Left ventricle myocardium superior (tissue), 1 donor: ENCODE measurements at places on chromosomes 1 and 21. TPM values are rescaled to one million over a fixed set of nuclear protein-coding genes. Genes with fewer than 3 reads are reported as not detected.

The SLAMF1 gene
- 0.15 TPM for total RNA-seq

The TMEM52 gene
- total RNA-seq, result 1.7 TPM

The CLCA4 gene
- not detected for total RNA-seq

The SETSIP gene
- total RNA-seq, result not detected

DNA sequence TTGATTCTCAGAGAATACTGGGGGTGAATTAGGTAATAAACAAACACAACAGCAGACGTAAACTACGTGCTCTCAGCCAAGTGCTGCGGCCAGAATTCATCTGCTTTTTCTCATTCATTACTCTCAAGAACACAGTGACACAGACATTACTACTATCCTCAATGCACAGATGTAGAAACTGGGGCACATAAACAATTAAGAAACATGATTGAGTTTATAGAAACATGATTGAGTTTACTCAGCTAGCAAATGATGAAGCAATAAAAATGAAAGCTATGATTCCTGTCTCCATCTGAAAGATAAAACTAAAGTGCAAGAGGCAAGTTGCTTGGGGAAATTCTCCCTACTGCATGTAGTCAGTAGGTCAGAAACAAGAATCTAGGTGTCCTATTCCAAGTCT is 140.5 kb downstream of the IFI44 start:
- no peak for DNase-seq

GRCh38 chr1:59505596-59506028 is 208.7 kb downstream of the FGGY start:
- no peak for DNase-seq

GRCh38 chr1:57866998-57867397 is 443.1 kb upstream of the DAB1 start:
- DNase-seq, result no peak

GRCh38 chr1:248838357-248839167 is 538 bp downstream of the ZNF672 start:
- peak; percentile 96 for DNase-seq

DNA sequence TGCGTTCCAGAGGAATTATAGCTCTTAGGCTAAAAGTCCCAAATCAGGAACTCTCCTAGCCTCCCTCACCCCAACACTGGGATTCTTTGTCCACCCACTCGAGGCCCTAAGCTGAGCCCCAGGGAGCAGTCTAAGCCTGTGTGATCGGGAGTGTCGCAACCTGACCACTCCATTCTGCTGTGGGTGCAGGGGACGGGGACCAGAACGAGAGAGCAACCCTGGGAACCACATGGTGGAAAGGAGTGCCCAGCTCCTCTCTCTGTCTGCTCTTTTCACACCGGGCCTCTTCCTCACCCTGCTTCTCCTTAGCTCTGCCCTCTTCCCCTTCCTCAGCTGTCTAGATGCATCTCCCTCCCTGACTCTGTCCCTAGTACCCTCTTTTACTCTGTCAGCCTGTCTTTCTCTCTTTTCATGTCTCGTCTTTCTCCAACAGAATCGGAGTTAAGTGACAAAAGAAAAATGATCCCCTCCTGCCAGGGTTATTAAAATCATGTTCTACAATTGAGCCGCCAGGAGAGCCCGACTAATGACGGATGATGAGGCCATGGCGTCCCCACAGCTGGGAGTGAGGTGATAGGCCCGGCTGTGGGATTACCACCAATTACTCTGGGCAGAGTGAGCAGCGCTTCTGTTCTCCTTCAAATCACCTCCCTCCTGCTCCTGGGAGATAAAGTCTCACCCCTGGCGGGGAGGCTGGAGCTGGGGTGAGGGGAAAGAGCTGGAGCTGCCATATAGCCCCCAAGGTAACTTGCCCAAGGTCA is 34.5 kb upstream of the CSF3R start:
- no peak for DNase-seq

- peak; percentile 52 for DNase-seq
Measured at GRCh38 chr1:233025157-233025556, 74.7 kb downstream of the NTPCR start.

- DNase-seq, result no peak
Measured at GRCh38 chr1:100497796-100498195, 40.1 kb upstream of the GPR88 start.

DNA sequence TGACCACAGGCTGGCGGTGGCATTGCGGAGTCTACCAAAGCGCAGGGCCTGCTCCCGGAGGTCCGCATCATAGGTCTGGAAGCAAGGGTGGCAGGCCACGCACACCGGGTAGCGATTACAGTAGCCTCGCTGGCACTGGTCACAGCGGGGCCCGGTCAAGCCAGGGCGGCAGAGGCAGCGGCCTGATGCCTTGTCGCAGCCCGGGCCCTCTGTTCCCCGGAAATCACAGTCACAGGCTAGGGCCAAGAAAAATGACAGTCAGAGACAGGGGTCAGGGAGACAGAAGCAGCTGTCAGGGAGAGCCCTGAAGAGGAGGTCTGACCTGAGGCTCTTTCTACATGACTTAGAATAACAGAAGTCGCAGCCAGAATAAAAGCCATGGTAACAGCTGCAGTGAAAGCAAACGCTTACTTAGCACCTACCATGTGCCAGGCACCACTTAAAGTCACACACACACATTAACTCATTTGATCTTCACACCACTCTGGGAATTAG is 26.4 kb downstream of the LAMB3 start:
- DNase-seq, result no peak

- no peak for DNase-seq
Measured at GRCh38 chr1:10728595-10729410, 67.6 kb downstream of the CASZ1 start.

DNA sequence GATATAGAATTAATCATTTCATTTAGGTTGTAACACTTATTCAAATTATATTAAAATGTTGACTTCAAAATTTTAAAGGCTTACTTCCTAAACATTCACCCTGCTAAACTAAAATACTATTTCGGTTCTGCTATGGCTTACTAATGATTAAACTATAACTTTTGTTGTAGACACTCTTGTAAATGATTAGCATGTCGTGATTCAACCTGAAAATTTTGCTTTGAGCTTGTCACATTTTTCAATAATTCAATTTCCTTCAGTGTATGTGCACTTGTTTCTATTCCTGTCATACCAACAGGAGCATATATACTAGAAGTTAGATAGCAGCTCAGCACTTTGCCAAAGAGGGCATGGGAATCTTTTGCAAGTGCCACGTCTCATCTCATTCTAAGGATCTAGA is 1018.8 kb downstream of the AMY1C start:
- DNase-seq, result no peak

DNA sequence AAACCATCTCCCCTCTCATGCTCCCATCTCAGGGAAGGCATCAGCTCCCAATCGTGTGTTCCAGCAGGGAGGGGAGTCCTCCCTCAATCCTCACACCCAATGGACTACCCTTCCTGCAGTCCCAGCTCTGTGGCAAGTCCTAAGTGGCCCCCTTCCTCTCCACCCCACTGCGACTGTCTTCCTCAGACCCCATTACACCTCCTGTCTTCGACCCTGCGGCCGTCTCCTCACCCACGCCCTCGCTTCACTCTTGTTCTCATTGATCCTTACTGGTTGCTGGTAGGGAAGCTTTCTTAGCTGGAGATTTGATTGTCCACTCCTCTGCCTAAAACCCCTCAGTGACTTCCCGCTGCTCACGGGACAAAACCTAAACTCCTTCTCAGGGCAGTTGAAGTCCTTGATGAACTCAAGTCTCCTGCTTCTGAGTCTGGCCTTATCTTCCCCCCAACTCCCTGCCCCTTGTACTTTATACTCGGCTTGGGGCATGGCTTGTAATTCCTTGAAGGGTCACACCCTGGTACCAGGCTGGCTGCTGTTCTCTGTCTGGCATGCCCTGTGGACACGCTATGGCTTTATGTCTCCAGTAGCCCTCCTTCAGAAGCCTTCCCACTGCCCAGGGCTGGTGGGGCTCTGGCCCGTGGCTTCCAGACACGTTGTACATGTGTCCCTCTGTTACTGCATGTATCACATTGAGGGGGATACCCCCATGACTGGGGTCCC is 2.3 kb upstream of the EPS8L3 start:
- DNase-seq, result peak; percentile 17

- peak; percentile 84 for DNase-seq
Measured at GRCh38 chr21:45309069-45309986, 21.6 kb upstream of the POFUT2 start.

DNA sequence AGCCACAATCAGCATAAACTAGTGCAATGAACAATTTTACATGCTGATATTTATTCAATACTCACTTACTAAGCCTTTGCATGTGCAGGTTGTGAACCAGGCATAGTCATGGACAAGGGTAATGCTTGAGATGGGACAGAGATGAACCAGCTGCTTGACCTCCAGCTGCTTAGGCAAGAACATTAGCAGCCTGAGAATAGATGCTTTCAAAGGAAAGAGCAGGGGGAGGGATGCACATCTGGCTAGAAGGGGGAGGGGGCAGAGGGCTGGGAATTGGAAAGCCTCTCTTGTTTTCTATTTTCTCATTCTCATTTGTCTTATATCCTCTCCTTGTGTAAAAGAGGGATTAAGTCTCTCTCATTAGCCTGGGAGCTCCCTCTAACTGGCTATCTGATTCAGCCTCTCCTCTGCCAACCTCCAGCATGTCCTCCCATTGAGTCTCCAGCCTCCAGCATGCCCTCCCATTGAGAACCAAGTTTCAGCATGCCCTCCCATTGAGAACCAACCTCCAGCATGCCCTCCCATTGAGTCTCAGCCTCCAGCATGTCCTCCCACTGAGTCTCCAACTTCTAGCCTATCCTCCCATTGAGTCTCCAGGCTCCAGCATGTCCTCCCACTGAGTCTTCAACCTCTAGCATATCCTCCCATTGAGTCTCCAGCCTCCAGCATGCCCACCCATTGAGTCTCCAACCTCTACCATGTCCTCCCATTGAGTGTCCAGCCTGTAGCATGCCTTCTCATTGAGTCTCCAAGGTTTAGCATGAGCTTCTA is 38.4 kb upstream of the TRABD2B start:
- DNase-seq, result no peak

DNA sequence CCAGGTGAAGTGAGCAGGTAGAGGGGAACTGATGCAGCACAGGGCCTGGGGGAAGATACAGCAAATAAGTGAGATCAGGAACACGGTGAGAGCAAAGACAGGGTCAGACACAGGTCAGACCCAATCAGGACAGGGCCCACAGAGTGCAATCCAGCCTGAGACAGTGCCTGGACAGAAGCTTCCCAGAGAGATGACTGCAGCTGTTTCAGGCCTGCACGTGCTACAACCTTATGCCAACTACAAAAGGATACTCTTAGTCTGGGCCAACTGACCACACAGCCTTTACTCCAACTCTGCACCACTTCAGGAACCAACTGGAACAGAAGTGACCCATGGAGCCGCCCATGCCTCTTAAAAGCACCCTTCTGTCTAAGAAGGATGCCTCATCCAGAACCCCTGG is 228.0 kb downstream of the TOMM20 start:
- DNase-seq, result no peak

DNA sequence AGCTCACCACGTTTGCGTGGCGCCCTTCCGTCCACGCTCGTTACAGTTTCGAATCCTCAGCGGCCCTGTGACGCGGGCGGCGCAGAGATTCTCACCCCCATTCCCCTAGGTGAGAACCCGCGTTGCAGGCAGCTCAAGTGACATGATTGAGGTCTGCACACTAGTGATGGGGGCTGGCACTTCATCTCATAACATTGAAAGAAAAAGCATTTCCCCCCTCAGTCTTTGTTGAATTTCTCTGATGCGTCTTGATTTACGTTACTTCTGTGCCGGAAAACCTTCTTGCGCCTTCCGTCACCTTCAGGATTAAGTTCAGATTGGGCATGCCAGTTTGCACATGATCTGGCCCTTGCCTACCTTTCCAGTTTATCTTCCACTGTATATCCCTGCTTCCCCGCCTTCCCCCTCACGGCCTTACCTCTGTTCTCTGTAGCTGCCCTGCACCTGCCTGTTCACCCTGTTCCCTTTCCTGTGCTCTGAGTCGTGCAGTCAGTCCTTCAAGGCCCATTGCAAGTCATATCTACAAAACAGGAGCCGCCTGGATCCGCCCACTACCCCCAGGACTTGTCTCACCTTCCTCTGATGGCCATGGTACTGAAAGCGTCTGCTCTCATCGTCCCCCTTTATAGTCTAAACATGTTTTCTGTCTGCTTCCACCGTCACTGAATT is 1.1 kb downstream of the CTPS1 start:
- DNase-seq, result no peak

DNA sequence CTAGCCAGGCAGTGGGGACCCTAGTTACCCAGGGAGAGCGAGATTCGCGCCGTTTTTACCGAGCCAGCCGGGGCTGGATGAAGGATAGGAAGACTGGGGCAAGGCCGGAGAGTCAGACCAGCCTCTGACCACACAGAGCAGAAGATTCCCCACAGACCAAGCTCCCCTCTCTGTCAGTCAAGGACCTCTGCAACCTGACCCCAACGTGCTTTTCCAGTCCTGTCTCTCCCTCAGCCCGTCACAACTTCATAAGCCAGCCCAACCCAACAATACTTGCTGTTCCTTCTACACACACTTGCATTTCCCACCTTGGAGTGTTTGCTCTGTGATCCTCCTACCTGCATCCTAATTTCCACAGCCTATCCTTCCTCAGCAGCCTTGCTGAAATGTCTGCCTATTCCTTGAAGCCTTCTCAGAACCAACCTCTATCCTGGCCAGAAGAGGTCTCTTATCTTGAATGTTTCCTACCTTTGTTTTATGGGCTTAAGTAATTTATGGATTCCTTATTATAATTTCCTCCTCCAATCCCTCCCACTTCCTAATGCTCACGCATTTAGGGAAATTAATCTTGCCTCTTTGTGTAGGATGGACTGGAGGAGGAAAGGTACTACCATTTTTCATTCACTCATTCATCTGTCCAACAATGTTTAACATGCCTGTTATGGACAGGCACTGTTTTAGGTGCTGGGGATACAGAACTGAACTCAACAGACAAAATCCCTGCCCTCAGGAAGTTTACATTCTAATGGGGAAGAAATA is at the start of gene GSTM3:
Gene GSTM3 (minus strand): TSS at position 424 of the 759 bp plus-strand sequence. CDS start 751 bp downstream, outside the sequence.
- no peak for DNase-seq

- no peak for DNase-seq
Measured at GRCh38 chr1:200345520-200345919, 64.3 kb downstream of the ZNF281 start.

DNA sequence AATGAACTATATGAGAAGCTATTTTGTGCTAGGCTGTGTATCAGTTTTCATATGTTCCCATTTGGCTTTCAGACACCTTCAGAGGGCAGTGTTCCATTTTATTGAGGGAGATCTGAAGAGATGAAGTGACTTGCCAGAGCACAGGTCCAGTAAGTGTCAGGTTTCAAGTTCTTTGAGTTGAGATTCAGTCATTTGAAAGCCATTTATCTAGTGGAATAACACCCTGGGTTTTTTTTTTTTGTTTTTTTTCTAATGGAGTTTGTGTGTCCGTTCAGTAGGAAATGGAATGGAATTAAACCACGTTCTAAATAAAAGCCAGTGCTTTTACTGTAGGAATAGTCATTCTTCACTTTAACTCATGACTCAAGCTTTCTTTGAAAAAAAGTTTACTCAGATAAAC is 652.9 kb upstream of the USP24 start:
- no peak for DNase-seq

DNA sequence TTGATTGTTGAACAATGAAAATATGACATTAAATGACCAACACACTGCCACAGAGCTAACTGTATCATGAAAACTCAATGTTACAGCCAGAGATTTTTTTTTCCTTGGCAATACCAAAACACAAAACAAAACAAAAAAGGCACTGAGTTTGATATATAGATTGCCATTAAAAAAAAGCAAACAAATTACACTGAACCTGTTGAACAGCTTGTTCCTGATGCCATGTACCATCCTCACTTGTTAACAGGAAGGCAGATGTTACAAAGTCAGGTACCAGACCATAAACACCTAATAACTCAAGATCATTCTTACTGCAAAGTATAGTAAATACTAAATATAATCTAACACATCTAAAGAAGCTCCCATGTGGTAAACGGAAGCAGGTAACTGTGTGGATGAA is 75.2 kb downstream of the ZNF644 start:
- DNase-seq, result no peak
